ENCODE measurements at places on chromosomes 2 and 18.
A peak's percentile ranks its signal among the peaks of the same experiment; 100 is the strongest.

DNA sequence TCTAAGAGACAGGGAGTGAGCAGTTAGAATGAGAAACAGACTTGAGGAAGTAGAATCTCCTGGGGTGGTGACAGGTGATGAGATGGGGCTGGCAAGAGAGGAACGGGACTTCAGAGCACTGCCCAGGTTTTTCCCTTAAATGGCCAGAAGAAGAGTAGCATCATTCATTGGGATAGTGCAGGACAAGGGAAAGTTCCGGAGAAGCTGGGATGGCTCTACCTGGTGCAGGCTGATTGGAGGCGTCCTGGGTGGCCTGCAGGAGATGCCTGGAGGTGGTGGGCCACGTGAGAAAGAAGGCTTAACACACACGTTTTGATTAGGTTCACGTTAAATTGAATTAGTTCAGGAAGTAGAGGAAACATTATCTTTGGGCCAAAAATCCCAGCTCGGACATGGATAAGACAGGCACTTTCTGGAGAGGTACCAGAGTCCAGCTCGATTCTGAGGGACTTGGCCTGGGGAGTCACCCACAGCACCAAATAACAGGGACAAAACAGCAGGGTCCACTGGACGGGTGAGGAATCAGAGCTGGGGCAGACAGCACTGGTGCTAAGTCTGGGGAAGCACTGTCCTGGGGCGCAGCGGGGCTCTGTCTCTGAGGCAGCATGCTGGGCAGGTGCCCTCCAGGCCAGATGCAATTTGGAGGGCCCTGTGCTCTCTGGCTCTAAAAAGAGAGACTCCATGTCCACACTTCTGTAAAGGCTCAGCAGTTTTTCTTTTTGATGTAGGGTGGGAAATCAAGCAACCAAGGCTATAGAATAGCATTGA is 512.3 kb upstream of the RAB6C start:
- H3K4me3 ChIP-seq: no peak overlapping the region
- H3K27me3 ChIP-seq: peaks cover 19% of the 10 kb centered on the region
- no peak for DNase-seq
- no peak overlapping the region for H3K27ac ChIP-seq
- no peaks in the 10 kb centered on the region for H3K4me1 ChIP-seq

DNA sequence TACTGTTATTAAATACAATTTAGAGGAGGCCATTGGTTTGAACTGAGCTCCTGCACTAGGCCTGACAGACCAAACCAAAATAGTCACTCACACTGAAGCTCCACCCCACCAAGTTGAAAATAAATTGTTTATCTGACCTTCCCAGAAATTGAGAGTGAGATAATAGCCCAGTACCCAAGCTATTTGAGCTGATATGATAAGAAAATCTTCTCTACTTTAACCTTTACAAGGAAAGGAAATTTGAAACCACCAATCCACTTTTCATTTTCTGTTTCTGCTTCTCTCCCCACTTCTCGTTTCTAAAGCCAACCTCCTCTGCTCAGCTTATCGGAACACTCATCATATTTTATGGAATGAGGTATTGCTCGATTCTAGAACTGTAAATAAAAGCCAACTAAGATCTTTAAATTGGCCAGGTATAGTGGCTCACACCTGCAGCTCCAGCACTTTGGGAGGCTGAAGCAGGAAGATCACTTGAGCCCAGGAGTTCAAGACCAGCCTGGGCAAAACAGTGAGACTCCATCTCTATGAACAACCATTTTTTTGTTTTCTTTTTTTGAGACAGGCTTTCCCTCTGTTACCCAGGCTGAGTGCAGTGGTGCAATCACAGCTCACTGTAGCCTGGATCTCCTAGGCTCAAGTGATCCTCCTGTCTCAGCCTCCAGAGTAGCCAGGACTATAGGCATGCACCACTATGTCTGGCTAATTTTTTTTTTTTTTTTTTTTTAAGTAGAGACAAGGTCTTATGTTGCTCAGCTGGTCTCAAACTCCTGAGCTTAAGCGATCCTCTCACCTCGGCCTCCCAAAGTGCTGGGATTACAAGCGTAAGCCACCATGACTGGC is 13.3 kb upstream of the GALM start:
- H3K4me1 ChIP-seq: peaks cover 5% of the 10 kb centered on the region
- H3K27ac ChIP-seq: peak overlapping the region; percentile 62
- no peaks in the 10 kb centered on the region for H3K36me3 ChIP-seq
- H3K4me3 ChIP-seq: no peak overlapping the region
- no peak for DNase-seq

DNA sequence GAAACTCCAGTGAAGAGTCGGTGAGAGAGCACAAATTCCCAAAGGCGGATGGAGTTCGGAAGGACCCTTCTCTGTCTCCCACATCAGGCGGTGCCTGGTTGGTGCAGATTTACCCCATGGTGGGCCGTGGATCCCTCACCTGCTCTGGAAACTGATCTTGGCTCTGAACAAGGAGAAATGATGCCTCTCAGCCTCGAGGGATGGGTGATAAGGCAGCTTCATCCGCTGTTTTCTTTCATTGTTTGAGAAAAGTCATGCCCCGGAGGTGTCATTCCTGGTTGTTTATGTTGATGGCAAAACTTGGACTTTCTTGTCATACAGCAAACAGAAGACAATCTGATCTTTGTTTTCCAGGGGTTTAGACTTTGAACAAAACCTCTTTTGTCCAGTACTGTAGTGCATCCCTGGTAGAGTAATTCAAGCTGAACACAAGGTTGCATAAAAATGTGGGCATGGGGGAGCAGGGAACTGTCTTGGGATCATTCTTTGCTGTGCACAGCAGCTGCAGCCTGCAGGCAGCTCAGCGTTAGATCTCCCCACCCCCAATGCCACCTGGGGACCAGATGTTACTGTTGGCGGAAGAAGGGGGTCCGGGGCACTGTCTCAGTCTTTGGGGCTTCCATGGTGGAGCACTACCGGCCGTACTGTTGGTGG is 81.3 kb downstream of the NFATC1 start:
- H3K36me3 ChIP-seq: peaks cover 5% of the 10 kb centered on the region
- H3K4me3 ChIP-seq: no peak overlapping the region
- no peaks in the 10 kb centered on the region for H3K4me1 ChIP-seq
- H3K27me3 ChIP-seq: no peaks in the 10 kb centered on the region

DNA sequence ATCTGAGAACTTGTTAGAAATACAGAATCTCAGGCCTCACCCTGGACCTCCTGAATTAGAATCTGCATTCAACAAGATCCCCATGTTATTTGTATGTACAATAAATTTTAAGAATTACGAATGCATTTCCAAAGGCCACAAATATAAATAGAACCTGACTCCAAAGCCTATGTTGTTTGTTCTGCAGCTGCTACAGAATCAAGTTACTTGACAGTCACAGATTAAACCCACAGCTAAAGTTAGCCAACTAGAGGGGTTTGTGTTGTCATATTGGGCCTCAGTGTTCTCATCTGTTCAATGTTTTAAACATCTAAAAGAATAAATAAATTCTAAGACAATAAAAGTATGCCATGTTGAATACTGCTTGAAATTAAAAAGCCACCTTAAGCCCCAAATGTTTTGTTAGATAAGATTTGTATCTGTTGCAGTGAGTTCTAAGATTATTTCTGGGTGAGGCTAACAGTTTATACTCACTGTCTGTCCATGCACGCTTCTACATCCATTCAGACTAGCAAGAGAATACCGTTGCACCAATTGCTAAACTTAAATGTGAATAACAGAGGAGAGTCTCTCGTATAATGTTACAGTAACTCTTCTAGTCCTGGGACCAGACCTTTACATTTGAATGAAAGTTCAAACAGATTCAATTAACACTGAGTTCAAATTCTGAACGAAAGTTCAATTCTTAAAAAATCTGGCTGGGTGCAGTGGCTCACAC is 200.4 kb downstream of the MEMO1 start:
- no peak overlapping the region for H3K27ac ChIP-seq
- no peak for DNase-seq
- H3K36me3 ChIP-seq: no peaks in the 10 kb centered on the region
- no peaks in the 10 kb centered on the region for H3K4me1 ChIP-seq

DNA sequence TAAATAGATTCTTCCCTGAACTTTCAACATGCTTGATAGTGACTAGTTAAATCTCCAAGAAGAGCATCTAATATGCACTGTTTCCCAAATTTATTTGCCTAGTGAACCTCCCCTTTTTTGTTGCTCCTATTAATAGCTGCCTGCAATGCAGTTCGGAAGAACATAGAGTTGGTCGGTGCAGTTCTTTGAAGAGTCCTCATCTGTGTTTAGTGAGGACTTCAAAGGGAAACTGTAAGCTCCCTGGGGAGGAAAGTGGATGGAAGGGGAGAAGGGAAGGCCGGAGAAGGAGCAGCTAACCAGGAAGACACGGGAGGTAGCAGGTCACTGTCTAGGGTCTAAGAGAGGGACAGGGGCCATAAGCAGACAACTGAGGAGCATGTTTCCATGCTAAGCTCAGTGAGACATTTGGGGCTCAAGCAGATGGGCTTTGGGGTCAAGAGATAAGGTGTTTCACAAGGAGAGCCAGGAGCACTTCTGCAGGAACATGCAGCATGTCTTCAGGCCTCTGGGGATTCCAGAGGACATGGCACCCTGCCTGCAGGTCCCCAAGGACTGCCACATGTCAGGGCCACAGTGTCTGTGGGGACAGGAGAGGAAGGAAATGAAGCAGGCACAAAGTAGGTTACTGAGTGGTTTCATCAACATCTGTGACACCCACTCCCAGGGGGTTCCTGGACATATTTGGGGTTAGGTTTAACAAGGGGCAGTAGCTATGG is 48.7 kb upstream of the ANXA4 start:
- H3K36me3 ChIP-seq: no peaks in the 10 kb centered on the region
- no peak for DNase-seq
- no peaks in the 10 kb centered on the region for H3K4me1 ChIP-seq
- no peaks in the 10 kb centered on the region for H3K27me3 ChIP-seq
- H3K27ac ChIP-seq: no peak overlapping the region

GRCh38 chr2:226114436-226114835 is 685.2 kb downstream of the IRS1 start:
- peaks cover 36% of the 10 kb centered on the region for H3K4me1 ChIP-seq
- H3K27me3 ChIP-seq: no peaks in the 10 kb centered on the region
- no peaks in the 10 kb centered on the region for H3K36me3 ChIP-seq
- H3K27ac ChIP-seq: no peak overlapping the region
- DNase-seq: no peak
- H3K4me3 ChIP-seq: no peak overlapping the region

DNA sequence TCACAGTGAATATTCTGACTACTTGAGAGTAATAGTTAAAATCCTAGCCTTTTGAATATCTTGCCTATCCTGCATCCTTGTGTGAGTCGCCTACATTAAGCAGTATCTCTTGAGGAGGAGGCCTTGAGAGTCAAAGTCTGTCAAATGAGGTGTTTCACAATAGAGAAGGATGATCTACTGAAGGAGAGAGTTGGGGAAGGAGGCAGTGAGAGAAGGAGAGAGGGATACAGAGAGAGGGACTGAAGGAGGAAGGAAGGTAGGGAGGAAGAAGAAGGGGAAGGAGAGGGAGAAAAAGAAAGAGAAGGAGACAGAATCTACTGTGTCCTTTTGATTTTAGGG is 123.6 kb upstream of the CYP26B1 start:
- H3K27me3 ChIP-seq: no peaks in the 10 kb centered on the region
- peaks cover 13% of the 10 kb centered on the region for H3K36me3 ChIP-seq
- DNase-seq: no peak
- H3K4me1 ChIP-seq: peaks cover 76% of the 10 kb centered on the region
- peak overlapping the region; percentile 96 for H3K27ac ChIP-seq
- no peak overlapping the region for H3K4me3 ChIP-seq

- H3K27me3 ChIP-seq: no peaks in the 10 kb centered on the region
- peaks cover 63% of the 10 kb centered on the region for H3K4me1 ChIP-seq
- H3K4me3 ChIP-seq: no peak overlapping the region
- peak overlapping the region; percentile 83 for H3K27ac ChIP-seq
Measured at GRCh38 chr2:235006461-235006860, 54.6 kb downstream of the SH3BP4 start.

GRCh38 chr2:18066066-18066465 is 187.6 kb downstream of the KCNS3 start:
- no peaks in the 10 kb centered on the region for H3K36me3 ChIP-seq
- no peak overlapping the region for H3K4me3 ChIP-seq
- peaks cover 43% of the 10 kb centered on the region for H3K4me1 ChIP-seq
- H3K27ac ChIP-seq: no peak overlapping the region
- no peak for DNase-seq

- no peak overlapping the region for H3K4me3 ChIP-seq
- no peaks in the 10 kb centered on the region for H3K4me1 ChIP-seq
- H3K27me3 ChIP-seq: no peaks in the 10 kb centered on the region
- H3K36me3 ChIP-seq: no peaks in the 10 kb centered on the region
- H3K27ac ChIP-seq: no peak overlapping the region
Measured at GRCh38 chr2:187918996-187919821, 365.0 kb upstream of the TFPI start.

GRCh38 chr2:221112744-221113143 is 459.4 kb downstream of the EPHA4 start:
- no peak overlapping the region for H3K27ac ChIP-seq
- no peak overlapping the region for H3K4me3 ChIP-seq
- peaks cover 17% of the 10 kb centered on the region for H3K27me3 ChIP-seq
- peaks cover 5% of the 10 kb centered on the region for H3K4me1 ChIP-seq
- H3K36me3 ChIP-seq: no peaks in the 10 kb centered on the region
- no peak for DNase-seq

DNA sequence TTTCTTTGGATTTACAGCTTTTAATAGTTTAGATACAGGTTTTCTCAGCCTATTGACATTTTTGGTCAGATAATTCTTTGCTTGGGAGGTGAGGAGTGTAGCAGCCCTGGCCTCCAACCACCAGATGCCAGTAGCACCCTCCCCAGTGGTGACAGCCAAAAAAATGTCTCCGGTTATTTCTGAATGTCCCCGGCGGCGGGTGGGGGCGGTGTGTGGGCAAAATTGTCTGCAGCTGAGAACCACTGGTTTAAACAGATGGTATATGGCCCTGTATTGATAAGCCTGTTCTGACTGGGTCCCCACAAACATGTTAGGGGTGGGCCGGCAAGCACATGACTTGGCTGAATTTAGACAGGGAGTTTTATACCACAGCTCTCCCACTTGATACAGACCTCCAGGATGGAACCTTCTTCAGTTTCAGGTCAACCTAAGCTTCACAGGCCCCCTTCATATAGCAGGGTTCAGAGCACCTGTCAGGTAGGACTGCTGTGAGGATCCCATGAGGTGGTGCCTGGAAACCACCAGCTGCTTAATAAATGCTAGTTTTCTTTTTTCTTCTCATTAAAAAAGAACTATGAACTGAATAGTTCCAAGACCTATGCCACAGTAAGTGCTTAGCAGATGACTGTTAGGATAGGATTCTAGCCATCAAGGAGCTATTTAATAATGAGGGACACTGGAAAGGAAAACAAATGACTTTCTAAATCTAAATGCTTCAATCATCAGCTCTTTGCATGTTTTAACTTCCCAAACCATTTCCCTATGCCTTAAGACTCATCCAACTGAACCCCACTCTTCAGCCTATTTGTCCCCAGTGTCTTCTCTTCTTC is 18.1 kb downstream of the LPIN2 start:
- H3K27ac ChIP-seq: peak overlapping the region; percentile 14
- no peaks in the 10 kb centered on the region for H3K27me3 ChIP-seq
- no peak for DNase-seq
- H3K4me3 ChIP-seq: no peak overlapping the region

Data from mesothelial cell of epicardium (in vitro differentiated cells).